ENCODE measurements at places on chromosomes 4 and X. TPM values are rescaled to one million over a fixed set of nuclear protein-coding genes. Genes with fewer than 3 reads are reported as not detected.

The IL9R gene
- 0.64 TPM for total RNA-seq

The GDPD2 gene
- 68.7 TPM for total RNA-seq

The FGFBP2 gene
- 8.6 TPM for total RNA-seq

The GPR50 gene
- total RNA-seq = not detected

DNA sequence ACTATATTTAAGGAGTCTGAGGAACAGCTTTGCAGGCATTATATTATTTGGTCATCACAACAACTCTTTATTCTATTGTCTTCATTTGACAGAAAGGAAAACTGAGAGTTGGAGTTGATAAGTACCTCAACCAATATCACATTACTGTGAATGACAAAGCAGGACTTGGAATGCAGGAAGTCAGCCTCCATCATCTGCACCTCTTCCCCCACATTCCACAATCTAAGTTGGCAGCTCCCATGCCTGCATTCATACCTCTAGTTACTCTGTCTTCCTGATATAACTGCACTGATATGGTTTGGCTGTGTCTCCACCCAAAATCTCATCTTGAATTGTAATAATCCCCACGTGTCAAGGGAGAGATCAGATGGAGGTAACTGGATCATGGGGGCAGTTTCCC lies 356.7 kb downstream of the GALNTL6 start:
- H3K36me3 ChIP-seq = no peaks in the 10 kb centered on the region
- DNase-seq = no peak
- H3K27ac ChIP-seq = no peak overlapping the region
- H3K4me1 ChIP-seq = no peaks in the 10 kb centered on the region

GRCh38 chrX:118058924-118059323 lies 57.7 kb downstream of the KLHL13 start:
- H3K27me3 ChIP-seq = no peaks in the 10 kb centered on the region
- no peak for DNase-seq
- no peak overlapping the region for H3K27ac ChIP-seq
- H3K36me3 ChIP-seq = no peaks in the 10 kb centered on the region
- no peak overlapping the region for H3K4me3 ChIP-seq
- H3K4me1 ChIP-seq = no peaks in the 10 kb centered on the region

DNA sequence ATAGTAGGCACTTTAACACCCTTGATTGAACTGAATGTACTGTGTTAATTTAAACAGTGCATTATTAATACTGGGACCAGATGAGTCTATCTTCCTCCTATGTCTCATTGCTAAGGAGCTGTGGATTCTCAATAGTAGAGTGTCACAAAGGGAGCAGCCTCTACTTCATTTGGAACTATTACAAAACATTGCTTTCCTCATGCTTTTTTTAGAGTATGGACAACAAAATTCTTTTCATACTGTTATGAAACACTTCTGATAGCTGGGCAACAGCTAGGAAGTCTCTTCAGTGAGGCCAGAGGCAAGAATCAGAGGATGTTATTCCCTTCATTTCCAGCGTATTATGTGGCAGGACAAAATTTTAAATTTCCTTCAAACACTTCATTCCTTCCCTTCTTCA lies 160.8 kb downstream of the FBXO8 start:
- H3K27ac ChIP-seq = no peak overlapping the region
- H3K4me1 ChIP-seq = peaks cover 2% of the 10 kb centered on the region
- no peak for DNase-seq
- no peaks in the 10 kb centered on the region for H3K36me3 ChIP-seq
- H3K27me3 ChIP-seq = peaks cover 16% of the 10 kb centered on the region
- no peak overlapping the region for H3K4me3 ChIP-seq

GRCh38 chr4:103032574-103032973 lies 13.1 kb upstream of the SLC9B1 start:
- no peaks in the 10 kb centered on the region for H3K36me3 ChIP-seq
- no peaks in the 10 kb centered on the region for H3K27me3 ChIP-seq
- no peak overlapping the region for H3K27ac ChIP-seq
- no peak for DNase-seq
- no peak overlapping the region for H3K4me3 ChIP-seq

GRCh38 chrX:1455948-1456280 lies 3.2 kb upstream of the ASMTL start:
- H3K36me3 ChIP-seq = no peaks in the 10 kb centered on the region
- H3K27me3 ChIP-seq = no peaks in the 10 kb centered on the region
- H3K27ac ChIP-seq = no peak overlapping the region

GRCh38 chrX:84932814-84933213 lies 70.9 kb upstream of the APOOL start:
- no peak overlapping the region for H3K4me3 ChIP-seq
- H3K27me3 ChIP-seq = no peaks in the 10 kb centered on the region
- H3K4me1 ChIP-seq = no peaks in the 10 kb centered on the region
- H3K27ac ChIP-seq = no peak overlapping the region

DNA sequence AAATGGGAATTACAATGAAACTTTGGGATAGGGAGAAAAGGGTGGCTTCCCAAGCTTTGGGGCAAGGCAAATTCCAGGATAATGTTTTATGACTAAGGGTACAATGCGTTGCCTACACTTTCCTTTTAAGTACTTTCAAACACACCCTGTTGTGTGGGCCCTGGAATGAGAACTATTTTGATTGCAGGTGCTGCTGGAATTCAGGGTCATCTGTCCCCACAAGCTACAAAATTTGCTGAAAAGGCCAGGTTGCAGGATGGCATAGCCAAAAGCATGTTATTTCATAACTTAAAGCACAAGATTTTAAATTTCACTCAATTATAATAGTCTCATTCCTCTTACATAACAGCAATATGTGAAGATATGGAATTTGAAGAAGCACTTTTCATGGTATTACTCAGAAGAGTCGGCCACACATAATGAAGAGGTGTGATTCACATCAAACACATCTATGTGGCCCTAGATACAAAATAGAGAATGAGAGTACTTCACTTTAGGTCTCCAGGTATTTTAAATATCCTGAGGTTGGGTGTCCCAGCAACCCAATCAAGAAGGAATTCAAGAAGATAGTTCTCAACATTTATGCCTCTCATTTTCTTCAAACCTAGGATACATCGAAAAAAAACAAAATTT lies 89.3 kb downstream of the APBB2 start:
- H3K4me3 ChIP-seq = no peak overlapping the region
- H3K4me1 ChIP-seq = peaks cover 34% of the 10 kb centered on the region

DNA sequence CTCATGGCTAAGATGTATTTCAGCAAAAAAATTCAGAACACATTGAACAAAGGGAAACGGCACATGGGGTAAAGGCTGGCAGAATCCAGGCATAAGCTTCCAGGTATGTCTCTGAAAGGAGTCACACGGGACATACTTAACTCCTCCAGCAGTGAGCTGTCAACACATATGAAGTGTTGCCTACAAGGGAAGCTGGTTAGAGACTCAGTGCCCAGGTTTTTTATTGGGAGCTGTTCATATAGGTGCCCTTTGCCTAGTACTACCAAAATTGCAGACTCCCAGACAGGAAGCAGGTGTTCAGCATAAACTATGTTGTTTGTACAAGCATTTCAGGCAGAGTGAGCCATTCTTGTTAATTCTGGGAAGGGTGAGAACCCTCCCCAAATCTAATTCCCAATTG lies 77.4 kb upstream of the PUDP start:
- no peaks in the 10 kb centered on the region for H3K27me3 ChIP-seq
- no peaks in the 10 kb centered on the region for H3K4me1 ChIP-seq
- no peak overlapping the region for H3K27ac ChIP-seq
- no peaks in the 10 kb centered on the region for H3K36me3 ChIP-seq
- DNase-seq = no peak
